Endothelial cell of umbilical vein (primary cell): ENCODE measurements at places on chromosomes 12 and 14. TPM values are rescaled to one million over a fixed set of nuclear protein-coding genes. Genes with fewer than 3 reads are reported as not detected.

The BTBD7 gene
- 47.8 and 50.2 TPM in 2 replicates for total RNA-seq

The OTUB2 gene
- total RNA-seq = 1.1 and 1.6 TPM in 2 replicates

The EFS gene
- total RNA-seq = 0.13 TPM in 1 of 2 replicates, not detected in the other

The GPR68 gene
- 0.24 and 0.51 TPM in 2 replicates for total RNA-seq

The GPRC5A gene
- total RNA-seq = 17.6 and 22.7 TPM in 2 replicates

The ANO4 gene
- 0.12 TPM in 1 of 2 replicates, not detected in the other for total RNA-seq

The SPIC gene
- not detected in 2 replicates for total RNA-seq
